NCI-H446 (cell line): ENCODE measurements at places on chromosomes 12 and 14.

DNA sequence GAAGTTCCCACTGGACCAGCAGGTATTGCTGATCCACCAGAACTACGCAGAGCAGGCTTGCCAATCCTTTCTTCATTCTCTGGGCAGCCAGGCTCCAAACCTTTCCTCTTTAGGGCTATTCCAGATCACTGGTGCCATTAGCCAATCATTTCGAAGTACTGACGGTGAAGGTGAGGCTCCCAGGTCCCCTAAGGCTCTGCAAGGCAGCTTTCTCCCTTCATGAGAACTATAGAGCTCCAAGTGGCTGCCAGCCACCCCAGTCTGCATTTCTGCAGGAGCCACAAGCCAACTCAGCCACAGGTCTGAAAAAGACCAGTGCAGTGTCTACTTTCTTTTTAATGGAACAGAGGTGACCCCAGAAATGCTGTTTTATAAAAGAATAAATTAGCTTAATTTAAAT is 48.7 kb downstream of the RAB35 start:
- no peak for DNase-seq

- DNase-seq, result no peak
Measured at GRCh38 chr12:91417650-91418049, 235.0 kb upstream of the DCN start.

DNA sequence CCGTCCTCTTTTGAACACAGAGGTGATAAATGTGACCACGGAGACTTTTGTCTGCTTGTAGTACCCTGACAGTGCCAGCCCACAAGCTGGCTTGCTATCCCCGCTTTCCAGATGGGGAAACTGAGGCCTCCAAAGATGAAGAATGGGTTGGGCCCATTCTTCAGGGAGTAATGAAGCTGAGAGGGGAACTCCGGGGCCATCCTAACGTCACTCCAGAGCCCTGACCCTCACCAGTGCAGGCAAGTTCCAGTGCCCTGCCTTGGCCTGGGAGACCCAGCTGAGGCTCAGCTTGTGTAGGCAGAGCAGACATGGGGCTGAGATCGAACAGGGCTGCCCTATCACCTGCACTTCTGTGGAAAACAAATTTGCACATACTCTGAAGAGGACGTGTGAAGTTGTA is 277.1 kb downstream of the DPF3 start:
- no peak for DNase-seq

- peak; percentile 16 for DNase-seq
Measured at GRCh38 chr14:51500776-51501175, 150.9 kb upstream of the FRMD6 start.

- DNase-seq, result no peak
Measured at GRCh38 chr12:16586350-16587109, 19.4 kb downstream of the LMO3 start.

DNA sequence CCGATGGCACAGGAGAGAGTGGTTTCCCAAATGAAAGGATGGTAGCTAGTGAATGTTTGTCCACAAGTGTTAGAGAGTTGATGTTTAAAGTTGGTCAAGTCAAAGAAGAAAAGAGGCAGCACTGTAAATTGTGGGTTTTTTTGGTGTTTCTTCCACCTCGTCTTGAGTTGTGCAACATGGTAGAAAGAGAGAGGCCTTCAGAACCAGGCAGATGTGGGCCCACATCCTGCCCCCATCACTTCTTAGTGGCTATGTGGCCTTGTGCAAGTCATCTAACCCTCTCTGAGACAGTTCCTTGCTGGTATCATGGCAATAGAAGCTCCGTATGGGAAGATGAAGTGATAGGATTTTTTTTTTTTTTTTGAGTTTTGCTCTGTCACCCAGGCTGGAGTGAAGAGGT is 60.8 kb downstream of the NDUFA12 start:
- DNase-seq, result no peak

DNA sequence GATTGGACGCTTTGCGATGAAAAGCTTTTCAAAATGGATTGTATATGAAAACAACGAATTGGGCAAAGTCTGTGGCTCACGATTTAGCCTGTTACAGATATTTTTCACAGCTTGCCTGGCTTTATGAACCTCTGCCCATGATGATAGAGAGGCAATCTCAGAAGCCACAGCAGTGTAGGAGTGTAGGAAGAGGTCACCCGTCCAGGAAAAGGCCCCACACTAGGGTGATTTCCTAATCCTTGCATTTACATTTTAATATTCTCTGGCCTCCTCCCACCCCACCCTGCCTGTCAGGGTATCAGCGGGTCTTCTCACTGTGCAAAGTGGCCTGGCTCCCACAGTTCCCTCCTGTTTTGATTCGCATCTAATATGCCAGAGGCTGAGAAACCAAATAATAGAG is 81.8 kb upstream of the FOXN3 start:
- no peak for DNase-seq

DNA sequence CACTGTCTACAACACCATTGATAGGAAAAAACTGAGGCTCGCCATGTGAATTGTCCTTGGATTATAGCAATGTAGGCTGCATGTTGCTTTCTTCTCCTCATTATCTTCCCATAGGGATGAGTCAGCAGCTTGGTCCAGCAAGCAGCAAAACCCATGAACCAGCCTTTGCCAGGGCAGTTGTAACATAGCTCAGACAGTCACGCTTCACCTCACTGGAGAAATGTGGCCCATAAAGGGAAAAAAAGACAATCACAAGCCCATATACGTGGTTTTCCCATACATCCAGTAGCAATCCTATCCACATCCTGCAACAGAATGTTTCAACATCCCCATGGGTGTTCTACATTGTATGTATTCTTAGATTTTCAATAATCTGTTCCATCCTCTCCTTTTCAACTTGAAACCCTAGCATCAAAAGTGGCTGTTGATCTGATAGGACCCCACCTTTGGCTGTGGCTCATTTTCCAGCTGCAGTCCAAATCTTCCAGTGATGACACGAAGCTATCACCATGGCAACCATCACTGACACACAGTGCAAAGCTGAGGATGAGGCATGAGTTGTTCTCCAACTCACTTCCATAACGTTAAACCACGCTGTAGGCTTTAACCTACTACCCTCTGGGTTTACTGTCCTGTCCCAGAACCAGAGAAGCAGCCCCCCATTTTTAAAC is 34.0 kb downstream of the GRIN2B start:
- no peak for DNase-seq
